ENCODE measurements at places on chromosomes 11 and 22.

GRCh38 chr11:14364322-14364721 is 5.3 kb upstream of the RRAS2 start:
- H3K4me3 ChIP-seq: no peak overlapping the region
- H3K36me3 ChIP-seq: no peaks in the 10 kb centered on the region
- no peak overlapping the region for H3K27ac ChIP-seq
- H3K4me1 ChIP-seq: peaks cover 17% of the 10 kb centered on the region
- peaks cover 5% of the 10 kb centered on the region for H3K27me3 ChIP-seq

- H3K36me3 ChIP-seq: no peaks in the 10 kb centered on the region
- no peak overlapping the region for H3K27ac ChIP-seq
- no peaks in the 10 kb centered on the region for H3K27me3 ChIP-seq
- H3K4me1 ChIP-seq: no peaks in the 10 kb centered on the region
- no peak for DNase-seq
- no peak overlapping the region for H3K4me3 ChIP-seq
These were observed 11.7 kb upstream of the DNAJB13 start for GRCh38 chr11:73939096-73939495.

- DNase-seq: no peak
These were observed 169.4 kb downstream of the TBC1D22A start for GRCh38 chr22:46931881-46932280.

DNA sequence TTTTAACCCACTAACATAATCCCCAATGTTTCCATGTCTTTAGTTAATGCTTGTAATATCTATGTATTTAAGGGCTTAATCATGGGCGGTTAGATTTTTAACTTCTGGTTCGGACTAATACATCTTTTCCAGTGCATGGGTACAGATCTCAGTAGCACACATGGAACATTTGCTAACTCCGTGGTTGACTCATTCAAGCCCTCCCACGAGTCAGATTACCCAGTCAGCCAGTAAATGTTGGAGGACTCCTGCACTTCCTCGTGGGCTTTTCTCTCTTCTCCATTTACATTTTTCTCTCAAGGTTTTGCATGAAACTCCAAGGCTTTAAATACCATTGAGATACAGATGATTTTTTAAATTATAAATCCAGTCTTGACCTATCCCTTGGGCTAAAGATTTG is 313.9 kb downstream of the ST3GAL4 start:
- H3K4me3 ChIP-seq: no peak overlapping the region
- DNase-seq: no peak
- no peaks in the 10 kb centered on the region for H3K4me1 ChIP-seq

- H3K27ac ChIP-seq: no peak overlapping the region
- H3K4me1 ChIP-seq: no peaks in the 10 kb centered on the region
- no peaks in the 10 kb centered on the region for H3K36me3 ChIP-seq
- no peaks in the 10 kb centered on the region for H3K27me3 ChIP-seq
- no peak overlapping the region for H3K4me3 ChIP-seq
These were observed 33.4 kb downstream of the ZBTB16 start for GRCh38 chr11:114092953-114093352.

GRCh38 chr11:30579415-30580175 is 6.6 kb downstream of the MPPED2 start:
- peaks cover 34% of the 10 kb centered on the region for H3K27me3 ChIP-seq
- H3K4me1 ChIP-seq: peaks cover 17% of the 10 kb centered on the region
- no peak overlapping the region for H3K27ac ChIP-seq
- peaks cover 3% of the 10 kb centered on the region for H3K36me3 ChIP-seq

DNA sequence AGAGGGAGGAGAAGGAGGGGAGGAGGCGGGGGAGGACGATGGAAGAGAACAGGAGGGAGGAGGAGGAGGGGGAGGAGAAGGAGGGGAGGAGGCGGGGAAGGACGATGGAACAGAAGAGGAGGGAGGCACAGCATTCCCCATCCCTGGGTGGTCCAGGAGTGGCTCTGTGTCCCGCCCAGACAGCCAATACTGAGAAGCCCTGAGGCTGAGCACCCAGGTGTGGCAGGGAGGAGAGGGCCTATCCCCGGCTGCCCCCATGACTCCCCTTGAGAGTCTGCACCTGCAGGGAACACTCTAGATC is 717 bp downstream of the MRGPRE start:
- H3K4me3 ChIP-seq: no peak overlapping the region
- H3K27ac ChIP-seq: no peak overlapping the region
- no peaks in the 10 kb centered on the region for H3K36me3 ChIP-seq
- no peaks in the 10 kb centered on the region for H3K27me3 ChIP-seq

GRCh38 chr11:64165842-64166635 is at the start of gene MACROD1:
Gene MACROD1, minus strand, starts transcription at chr11:64166113. Its CDS starts 119 bp downstream, at chr11:64165994.
- peak; percentile 96 for DNase-seq
- H3K27ac ChIP-seq: peak within 1 kb of the TSS; percentile 9
- H3K4me1 ChIP-seq: peaks cover 14% of the 10 kb centered on the region
- no peaks in the 10 kb centered on the region for H3K36me3 ChIP-seq
- H3K27me3 ChIP-seq: peaks cover 11% of the 10 kb centered on the region
- H3K4me3 ChIP-seq: peak within 1 kb of the TSS; percentile 73

DNA sequence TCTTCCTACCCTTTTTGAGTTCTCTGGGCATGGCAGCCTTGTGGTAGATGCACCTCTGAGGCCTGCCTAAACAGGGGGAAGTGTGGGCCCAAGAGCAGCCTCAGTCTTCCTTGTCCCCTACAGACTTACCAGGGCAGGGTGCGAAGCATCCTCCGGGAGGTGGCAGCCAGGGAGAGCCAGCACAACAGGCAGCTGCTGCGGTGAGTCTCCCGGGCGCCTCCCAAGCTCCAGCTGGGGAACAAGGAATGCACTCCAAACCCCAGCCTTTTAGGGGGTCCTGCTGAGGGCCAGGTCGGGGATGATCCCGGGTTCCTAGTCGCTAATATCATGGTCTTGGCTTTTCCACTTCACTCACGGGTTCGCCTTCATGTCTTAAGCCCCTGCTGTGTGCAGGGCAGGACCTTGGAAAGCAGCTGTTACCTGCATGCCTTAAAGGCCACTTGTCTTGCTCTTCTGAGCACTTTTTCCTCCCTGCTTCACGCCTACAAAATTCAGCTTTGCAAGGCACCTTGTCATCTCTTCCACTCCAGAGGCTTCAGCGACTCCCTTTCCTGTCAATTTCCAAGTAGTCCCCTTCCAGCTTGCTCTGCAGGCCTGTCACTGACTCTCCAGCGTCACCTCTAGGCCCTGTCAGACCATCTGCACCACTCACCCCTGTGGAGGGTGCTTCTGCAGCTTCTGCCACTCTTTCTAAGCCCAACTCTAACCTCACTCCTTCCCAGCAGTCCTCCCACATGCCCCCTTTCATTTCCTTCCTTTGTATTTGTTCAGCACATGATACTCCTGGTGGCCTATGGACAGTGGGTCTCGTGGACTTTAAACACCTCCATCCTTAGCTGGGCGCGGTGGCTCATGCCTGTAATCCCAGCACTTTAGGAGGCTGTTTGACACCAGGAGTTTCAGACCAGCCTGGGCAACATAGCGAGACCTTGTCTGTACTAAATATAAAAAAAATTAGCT is 57.0 kb downstream of the PISD start:
- no peaks in the 10 kb centered on the region for H3K4me1 ChIP-seq
- H3K27me3 ChIP-seq: no peaks in the 10 kb centered on the region
- no peak for DNase-seq
- H3K27ac ChIP-seq: no peak overlapping the region
- H3K36me3 ChIP-seq: no peaks in the 10 kb centered on the region

DNA sequence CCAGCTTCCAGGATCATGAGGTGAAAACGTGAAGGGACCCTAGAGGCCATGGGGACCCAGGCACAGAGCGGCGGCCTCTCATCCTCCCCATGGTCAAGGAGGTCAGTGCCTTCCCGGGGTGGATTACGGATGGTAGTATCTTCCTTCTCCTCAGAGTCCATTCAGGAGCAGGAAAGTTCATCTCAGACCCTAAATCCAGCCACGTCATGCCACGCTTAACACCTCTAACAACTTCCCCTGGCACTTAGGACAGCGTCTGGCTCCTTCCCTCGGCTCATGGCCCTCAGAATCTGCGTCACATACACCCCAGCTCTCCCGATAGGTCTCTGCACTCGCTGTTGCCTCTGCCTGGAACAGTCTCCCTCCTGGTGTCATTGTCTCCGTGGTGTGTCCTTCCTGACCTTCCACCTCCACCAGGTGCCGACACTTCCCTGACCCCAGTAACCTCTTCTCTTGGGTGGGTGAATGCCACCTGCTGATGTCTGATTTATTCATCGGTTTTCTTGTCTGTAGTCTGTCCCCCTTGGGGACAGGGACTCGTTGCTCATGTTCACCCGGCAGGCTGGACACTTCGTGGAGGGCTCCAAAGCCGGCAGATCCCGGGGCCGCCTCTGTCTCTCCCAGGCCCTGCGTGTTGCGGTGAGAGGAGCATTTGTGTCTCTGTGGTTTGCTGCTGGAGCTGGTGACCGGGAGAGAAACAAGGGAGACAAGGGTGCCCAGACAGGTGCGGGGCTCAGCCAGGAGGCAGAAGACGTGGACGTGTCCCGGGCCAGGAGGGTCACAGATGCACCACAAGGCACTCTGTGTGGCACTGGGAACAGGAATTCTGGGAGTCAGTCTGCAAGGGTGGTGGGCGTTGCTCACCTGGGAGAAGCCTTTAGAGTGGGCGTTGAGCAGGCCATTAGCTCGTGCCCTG is 1.4 kb downstream of the MYEOV start:
- no peak overlapping the region for H3K27ac ChIP-seq
- no peak for DNase-seq
- no peak overlapping the region for H3K4me3 ChIP-seq

- no peaks in the 10 kb centered on the region for H3K27me3 ChIP-seq
- H3K36me3 ChIP-seq: no peaks in the 10 kb centered on the region
- no peak overlapping the region for H3K4me3 ChIP-seq
- no peaks in the 10 kb centered on the region for H3K4me1 ChIP-seq
- H3K27ac ChIP-seq: no peak overlapping the region
These were observed 15.7 kb downstream of the PPARA start for GRCh38 chr22:46165977-46166376.

GRCh38 chr22:34623580-34623979 is 442.4 kb upstream of the ISX start:
- no peaks in the 10 kb centered on the region for H3K36me3 ChIP-seq
- no peak overlapping the region for H3K27ac ChIP-seq
- no peaks in the 10 kb centered on the region for H3K27me3 ChIP-seq
- no peaks in the 10 kb centered on the region for H3K4me1 ChIP-seq
- no peak for DNase-seq
- H3K4me3 ChIP-seq: no peak overlapping the region

- H3K36me3 ChIP-seq: no peaks in the 10 kb centered on the region
- no peaks in the 10 kb centered on the region for H3K4me1 ChIP-seq
These were observed 9.9 kb downstream of the LSP1 start for GRCh38 chr11:1862588-1863351.

DNA sequence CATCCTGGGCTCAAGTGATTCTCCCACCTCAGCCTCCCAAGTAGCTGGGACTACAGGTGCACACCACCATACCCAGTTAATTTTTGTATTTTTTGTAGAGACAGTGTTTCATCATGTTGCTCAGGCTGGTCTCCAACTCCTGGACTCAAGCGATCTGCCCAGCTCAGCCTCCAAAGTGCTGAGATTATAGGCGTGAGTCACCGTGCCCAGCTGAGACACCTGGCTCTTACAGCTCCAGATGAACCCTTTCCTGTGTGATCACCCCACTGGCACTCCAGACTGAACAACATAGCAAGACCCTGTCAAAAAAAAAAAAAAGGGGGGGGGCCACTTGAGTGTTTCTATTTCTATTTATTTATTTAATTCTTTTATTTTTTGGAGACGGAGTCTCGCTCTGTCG is 1.0 kb upstream of the ADSL start:
- no peak for DNase-seq
- no peaks in the 10 kb centered on the region for H3K27me3 ChIP-seq
- H3K4me3 ChIP-seq: peak overlapping the region; percentile 68
- peaks cover 16% of the 10 kb centered on the region for H3K36me3 ChIP-seq
- peaks cover 6% of the 10 kb centered on the region for H3K4me1 ChIP-seq

- no peaks in the 10 kb centered on the region for H3K36me3 ChIP-seq
- no peak for DNase-seq
- H3K27ac ChIP-seq: no peak overlapping the region
- no peaks in the 10 kb centered on the region for H3K27me3 ChIP-seq
- no peak overlapping the region for H3K4me3 ChIP-seq
These were observed 24.9 kb upstream of the GNB1L start for GRCh38 chr22:19879643-19879991.

DNA sequence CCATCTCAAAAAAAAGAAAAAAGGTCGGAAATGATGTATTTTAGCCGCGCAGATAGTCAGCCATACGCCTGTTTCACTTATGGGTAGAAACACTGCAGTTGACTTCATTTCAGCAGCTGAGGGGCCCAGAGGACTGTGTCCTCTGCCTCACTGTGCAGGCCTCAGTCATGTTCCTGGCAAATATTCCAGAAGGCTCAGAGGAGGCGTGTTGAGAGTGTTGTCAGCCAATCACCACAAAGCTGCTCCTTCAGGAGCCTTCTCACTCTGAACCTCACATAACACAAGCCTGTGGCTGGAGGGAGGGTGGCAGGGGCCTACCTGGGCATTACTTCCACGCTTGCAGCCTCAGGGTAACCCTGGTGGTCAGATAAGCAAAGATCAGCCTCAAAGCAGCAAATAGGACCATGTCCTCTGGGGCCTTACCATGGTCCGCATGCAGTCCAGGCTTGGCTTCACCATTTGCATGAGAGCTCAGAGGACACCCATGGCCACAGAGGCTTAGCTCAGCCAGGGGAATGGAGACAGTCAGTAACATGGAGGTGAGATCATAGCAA is 17.3 kb upstream of the TREH start:
- peaks cover 8% of the 10 kb centered on the region for H3K4me1 ChIP-seq
- H3K27me3 ChIP-seq: no peaks in the 10 kb centered on the region
- no peak overlapping the region for H3K4me3 ChIP-seq
- DNase-seq: peak; percentile 34
- H3K27ac ChIP-seq: no peak overlapping the region

DNA sequence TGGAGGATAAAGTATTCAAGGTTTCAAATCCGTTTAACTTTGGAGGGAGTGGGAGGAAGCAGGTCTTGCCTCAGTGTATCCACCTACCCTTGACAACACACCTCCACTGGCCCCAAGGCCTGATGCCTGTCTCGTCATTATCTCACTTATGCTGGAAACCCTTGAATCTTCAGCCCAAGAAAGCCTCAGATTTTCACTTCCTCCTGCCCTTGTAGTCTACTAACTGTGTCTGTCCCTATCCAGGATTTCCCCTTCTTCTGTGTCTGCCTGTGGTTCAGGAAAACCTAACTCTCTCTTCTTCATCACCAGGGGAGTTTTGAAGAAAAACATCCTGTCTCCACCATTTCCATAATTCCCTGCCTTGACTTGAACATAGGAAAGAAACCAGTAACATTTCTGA is 56.1 kb downstream of the SYT9 start:
- no peak overlapping the region for H3K4me3 ChIP-seq
- H3K27ac ChIP-seq: no peak overlapping the region
- no peak for DNase-seq
- H3K4me1 ChIP-seq: peaks cover 4% of the 10 kb centered on the region

GRCh38 chr22:27748751-27749191 is 52.8 kb downstream of the MN1 start:
- no peaks in the 10 kb centered on the region for H3K36me3 ChIP-seq
- peak overlapping the region; percentile 11 for H3K27ac ChIP-seq

Data from GM23338 (cell line).